B cell (primary cell): ENCODE measurements at places on chromosomes 5 and 9.

- DNase-seq, result peak; percentile 90
Measured at GRCh38 chr5:124748687-124749594, 2.5 kb upstream of the ZNF608 start.

- no peak for DNase-seq
Measured at GRCh38 chr5:122164831-122165558, 35.6 kb downstream of the ZNF474 start.

- no peak for DNase-seq
Measured at GRCh38 chr5:39427229-39427628, 2.4 kb upstream of the DAB2 start.

DNA sequence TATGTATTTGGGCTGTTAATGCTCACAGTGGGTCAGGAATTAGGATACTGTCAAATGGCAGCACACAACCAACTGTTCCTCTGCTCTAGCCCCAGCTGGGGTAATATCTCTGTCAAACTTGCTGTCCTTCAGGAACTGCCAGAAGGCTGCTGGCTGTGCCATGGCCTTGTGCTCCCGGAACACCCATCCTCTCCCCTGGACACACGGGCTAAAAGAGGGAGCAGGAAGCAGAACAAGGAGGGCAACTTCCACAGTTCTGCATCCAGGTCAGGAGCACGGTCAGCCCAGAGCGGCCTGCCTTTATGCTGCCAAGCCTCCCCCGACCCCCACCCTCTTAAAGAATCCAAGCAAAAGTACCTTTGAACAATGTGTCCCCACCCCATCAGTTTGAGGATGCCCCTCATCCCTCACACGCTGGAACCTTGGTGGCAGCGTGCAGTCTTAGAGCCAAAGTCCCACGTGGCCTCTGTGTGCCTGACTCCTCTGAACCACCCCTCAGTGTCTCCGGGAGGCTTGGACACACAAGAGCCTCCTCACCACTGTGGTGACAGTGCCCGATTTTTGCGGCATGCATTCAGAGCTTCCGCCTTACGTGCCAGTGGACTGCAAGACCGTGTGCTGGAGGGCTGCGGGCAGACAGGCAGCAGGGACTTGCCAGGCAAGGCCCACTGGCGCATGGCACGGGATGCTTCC lies 60.8 kb downstream of the PSMB7 start:
- DNase-seq, result no peak

- no peak for DNase-seq
Measured at GRCh38 chr5:61919920-61920319, 386.1 kb upstream of the KIF2A start.

GRCh38 chr9:5628530-5629311 lies at the start of gene RIC1:
Gene RIC1, plus strand, starts transcription at chr9:5629107. Its CDS starts 203 bp downstream, at chr9:5629310.
- DNase-seq, result peak; percentile 96

GRCh38 chr5:137649228-137649935 lies 86.5 kb downstream of the KLHL3 start:
- no peak for DNase-seq

DNA sequence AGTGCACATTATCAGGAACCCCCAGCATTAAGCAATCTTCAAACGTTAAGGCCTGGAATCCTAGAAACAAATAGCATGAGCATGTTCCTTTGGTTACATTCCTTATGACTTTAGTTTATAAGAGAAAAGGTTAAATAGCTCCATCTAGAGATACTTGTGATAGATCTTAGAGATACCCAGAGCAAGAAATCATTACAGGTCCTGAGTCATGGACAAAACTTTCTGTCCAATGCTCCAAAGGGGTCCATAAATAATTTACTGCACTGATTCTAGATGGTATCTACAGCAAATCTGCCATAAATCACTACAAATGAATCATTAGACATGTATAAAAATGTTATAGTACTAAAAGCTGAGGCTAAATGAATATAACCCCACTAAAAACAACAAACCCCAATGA lies 139.6 kb downstream of the HTR1A start:
- DNase-seq, result no peak

DNA sequence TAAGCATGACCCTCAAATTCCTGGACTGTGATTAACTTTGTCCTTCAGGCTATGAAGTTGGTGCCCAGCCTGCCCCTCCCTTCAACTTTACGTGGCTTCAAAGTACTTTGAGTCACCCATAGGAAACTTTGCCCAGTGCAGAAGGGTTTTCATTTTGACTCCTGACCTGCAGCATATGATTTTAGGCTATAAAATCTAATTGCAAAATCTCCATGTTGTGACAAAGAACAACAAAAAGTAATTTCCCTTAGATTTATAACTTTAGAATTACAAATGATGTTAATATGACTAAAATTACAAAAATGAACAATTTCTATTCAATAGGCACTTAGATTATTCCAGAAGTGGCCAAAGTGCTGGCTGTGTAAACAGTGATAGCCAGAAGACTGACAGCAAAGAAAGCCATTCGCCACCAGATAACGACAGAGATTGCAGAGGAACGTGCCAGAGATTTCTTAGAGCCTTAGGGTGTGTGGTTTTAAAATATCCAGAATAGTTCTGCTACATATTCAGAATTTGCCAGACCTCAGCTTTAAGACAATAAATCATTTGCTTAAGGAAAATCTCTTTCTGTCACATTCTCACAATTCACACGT lies 197.4 kb downstream of the SEMA5A start:
- no peak for DNase-seq

DNA sequence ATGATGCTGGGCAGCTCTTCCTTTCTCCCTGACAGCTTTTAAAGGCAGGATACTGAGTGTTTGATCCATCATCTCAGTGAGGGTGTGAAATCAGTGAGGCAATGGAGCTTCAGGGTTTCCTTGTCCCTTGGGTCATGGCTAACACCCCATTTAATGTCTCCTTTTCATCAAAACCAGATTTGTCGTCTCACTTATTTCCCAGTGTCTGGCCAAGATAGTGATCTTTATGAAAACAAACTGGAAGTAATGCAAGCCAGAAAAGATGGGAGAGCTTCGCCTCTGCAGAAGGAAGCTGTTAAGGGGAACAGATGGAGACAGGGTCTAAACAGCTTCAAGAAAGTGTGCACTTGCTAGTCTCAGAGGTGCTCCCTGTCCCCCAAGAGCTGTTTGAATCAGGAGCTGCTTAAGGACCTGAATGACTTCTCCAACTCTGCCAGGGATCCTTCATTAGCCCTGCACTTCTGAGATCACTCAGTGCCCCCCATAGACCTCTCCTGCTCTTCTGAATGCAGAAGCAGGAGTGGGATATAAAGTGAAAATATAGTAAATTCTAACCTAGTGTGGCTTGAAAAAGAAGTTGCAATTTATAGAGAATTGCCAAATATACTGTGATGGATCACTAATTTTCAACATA lies 96.1 kb downstream of the F2RL2 start:
- no peak for DNase-seq

GRCh38 chr5:107673039-107673367 lies 2.3 kb upstream of the EFNA5 start:
- peak; percentile 25 for DNase-seq

DNA sequence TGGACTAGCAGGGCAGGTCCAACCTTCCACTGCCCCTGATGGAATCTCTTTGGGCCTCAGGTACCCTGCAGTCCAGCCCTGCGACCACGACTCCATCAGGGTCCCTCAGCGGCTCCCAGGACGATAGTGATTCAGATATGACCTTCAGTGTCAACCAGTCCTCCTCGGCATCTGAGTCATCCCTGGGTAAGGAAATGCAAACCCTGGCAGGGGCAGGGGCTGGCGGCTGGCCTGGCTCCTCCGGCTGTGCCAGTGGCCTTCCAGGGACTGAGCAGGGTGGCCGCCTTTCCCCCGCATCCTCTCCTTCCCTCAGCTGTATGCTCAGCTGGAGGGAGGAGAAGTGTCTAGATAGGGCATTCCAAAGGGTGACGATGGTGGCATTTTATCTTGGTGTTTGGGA lies 45.0 kb downstream of the NEURL1B start:
- DNase-seq, result no peak

DNA sequence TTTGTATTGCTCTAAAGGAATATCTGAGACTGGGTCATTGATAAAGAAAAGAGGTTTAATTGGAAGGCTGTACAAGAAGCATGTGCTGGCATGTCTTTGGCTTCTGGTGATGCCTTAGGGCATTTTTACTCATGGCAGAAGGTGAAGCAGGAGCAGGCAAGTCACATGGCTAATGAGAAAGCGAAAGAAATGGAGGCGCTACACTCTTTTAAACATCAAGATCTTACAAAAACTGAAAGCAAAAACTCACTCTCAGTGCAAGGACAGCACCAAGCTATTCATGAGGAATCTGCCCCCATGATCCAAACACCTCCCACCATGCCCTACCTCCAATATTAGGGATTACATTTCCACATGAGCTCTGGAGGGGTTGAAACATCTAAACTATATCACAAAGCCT lies 1458.8 kb upstream of the ACO1 start:
- no peak for DNase-seq

DNA sequence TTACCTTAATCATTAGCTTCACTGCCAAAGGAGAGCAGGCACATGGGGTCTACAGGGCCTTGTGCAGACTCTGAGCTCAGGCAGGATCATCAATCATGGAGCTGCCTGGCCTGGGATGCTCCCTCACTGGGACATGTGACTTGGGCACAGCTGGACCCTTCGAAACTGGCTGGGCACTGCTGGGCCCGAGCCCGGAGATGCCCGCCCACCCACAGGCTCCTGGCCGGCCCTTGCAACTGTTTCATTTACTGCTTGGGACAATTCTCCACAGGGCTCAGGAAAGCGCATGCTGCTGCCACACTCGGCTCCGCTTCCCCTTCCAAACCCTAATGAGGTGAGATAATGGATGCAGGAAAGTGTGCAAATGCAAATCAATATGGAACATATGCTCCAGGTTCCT lies 387.5 kb downstream of the TRIM36 start:
- no peak for DNase-seq

GRCh38 chr5:125597338-125597737 lies 825.9 kb upstream of the GRAMD2B start:
- DNase-seq, result no peak

GRCh38 chr9:18438951-18439350 lies 35.0 kb upstream of the ADAMTSL1 start:
- DNase-seq, result no peak

DNA sequence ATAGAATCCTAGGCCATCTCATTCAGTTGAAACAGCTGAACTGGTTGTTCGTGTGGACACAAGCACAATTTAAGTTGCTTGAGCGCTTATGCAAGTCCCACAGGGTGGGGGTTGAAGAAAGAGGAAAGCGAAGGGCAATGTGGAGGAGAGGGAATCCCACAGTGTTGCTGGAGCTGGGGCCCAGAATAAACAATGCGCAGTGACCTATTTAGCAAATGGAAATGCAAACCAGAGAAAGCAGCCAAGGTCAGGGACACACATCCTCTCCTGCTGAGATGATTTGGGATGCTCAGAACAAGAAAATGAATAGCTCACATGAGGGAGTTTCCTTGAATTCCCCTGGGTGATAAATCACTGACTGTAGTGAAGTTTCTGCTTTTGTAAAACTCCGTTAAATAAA lies 838.3 kb downstream of the TLE4 start:
- peak; percentile 38 for DNase-seq

- no peak for DNase-seq
Measured at GRCh38 chr9:112355427-112355897, 22.0 kb upstream of the PTBP3 start.

DNA sequence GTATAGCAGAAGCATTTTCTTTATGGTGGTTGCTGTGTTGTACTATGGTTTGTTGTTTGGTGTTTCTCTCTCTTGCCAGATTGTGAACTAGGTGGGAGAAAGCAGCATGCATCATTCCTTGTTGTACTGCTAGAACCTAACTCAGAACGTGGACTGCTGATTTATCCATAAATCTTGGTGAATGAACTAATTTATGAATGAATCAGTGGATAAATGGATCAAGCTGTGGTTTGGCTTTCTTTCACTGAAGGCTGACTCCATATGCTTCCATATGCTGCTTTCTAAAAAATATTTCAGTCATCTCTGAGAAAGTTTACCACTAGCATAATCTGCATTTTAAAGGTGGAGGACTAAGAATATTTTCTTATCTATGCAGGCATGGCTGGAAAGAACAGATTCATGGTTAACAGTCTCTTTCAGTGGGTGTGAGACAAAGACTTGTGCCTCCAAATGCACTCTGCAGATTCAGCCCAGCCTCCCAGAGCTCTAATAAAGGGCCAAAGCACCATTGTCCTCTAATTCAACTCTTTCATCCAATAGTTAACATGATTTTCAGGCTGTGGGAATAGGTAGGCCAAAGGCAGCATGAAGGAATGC lies 237.7 kb downstream of the SH3GL2 start:
- no peak for DNase-seq

- peak; percentile 19 for DNase-seq
Measured at GRCh38 chr5:124519396-124519795, 227.0 kb downstream of the ZNF608 start.

- DNase-seq, result no peak
Measured at GRCh38 chr5:78640662-78641474, 7.7 kb downstream of the LHFPL2 start.

- DNase-seq, result no peak
Measured at GRCh38 chr5:96031811-96032261, 70.2 kb upstream of the ELL2 start.

DNA sequence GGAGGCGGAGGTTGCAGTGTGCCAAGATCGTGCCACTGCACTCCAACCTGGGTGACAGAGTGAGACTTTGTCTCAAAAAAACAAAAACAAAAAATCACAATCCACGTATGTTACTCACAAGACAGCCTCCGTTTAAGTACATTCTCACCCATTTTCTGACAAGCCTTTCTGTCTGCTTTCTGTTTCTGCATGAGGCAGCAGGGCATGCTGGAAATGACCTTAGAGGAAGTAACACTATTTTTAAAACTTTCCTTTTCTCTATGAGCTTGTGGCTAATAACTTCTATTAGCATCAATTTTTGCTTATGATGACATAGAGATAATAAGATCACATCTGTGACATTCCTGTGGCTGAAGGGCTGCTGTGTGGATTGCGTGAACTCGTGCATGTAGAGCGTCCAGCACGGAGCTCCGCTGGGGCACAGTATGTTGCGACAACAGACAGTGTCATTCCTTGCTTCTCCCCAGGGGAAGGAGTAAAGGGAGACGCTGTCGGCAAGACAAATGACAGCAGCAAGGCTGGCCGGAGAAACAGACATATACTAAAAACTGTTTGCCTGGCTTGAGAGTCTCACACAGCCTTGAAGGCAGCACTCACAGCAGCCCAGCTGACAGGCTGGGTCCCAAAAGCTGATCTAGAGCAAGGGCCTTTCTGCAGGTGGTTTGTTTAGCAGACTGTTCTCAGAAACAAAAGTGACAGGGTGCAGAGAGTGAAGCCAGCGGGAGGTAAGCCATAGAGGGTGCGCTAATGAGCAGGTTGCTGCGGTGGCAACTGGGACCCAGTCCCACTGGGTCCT lies 1.6 kb downstream of the BTNL3 start:
- no peak for DNase-seq

DNA sequence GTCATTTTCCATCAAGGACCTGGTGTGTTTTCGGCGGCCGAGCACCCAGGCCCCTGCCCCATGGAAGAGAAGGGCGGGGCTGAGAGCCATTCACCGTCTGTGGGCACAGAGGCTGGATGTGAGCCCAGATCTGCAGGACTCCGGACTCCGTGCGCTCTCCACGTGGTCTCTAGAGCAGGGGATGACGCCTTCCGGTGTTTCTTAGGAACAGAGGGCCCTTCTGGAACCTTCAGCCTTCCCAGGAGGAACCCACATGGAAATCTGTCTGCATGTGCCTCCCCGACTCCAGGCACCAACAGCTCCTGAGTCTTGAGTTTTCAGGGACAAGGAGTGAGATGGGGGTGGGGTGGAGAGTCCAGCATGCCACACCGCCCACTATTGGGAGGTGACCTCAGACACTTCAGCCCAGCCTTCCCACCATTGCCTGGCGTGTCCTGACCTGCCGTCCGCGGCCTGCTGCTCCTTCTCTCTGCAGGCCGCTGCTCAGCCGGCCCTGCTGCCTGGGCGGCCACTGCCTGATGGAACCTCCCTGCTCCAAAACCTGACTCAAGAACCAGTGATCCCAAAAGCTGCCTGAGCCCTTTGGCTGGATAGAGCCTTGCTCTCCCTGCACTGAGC lies 2.4 kb upstream of the RXRA start:
- no peak for DNase-seq
